Activated CD4-positive, alpha-beta T cell treated with anti-CD3 and anti-CD28 coated beads for 4 hours (primary cell): ENCODE measurements at places on chromosomes 2 and 18.

DNA sequence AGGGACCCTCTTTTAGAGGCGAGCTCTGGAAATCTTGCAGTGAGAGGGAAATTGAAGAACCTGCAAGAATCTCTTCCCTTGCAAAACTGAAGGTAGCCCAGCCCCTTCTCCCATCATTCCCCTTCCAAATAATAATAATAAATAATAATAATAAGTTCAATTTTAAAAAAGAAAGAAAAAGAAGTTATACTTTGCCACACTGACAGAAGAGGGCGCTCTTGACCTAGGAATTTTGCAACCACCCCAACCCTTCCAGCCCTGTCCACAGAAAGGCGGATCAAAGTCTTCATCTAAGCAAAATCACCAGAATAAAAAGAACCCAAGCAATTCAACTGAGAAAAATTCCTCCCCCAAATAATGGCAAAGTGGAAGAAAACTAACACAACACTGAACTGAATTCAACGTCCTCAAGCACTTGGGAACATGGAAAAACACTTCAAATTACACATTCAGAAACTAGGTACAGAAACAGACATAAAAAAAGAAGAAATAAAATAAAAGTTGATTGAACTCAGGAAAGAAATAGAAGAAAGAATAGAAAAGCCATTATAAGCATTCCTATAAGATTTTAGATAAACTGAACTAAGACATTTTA, 98.9 kb upstream of the GLS start:
- peak; percentile 64 for DNase-seq

DNA sequence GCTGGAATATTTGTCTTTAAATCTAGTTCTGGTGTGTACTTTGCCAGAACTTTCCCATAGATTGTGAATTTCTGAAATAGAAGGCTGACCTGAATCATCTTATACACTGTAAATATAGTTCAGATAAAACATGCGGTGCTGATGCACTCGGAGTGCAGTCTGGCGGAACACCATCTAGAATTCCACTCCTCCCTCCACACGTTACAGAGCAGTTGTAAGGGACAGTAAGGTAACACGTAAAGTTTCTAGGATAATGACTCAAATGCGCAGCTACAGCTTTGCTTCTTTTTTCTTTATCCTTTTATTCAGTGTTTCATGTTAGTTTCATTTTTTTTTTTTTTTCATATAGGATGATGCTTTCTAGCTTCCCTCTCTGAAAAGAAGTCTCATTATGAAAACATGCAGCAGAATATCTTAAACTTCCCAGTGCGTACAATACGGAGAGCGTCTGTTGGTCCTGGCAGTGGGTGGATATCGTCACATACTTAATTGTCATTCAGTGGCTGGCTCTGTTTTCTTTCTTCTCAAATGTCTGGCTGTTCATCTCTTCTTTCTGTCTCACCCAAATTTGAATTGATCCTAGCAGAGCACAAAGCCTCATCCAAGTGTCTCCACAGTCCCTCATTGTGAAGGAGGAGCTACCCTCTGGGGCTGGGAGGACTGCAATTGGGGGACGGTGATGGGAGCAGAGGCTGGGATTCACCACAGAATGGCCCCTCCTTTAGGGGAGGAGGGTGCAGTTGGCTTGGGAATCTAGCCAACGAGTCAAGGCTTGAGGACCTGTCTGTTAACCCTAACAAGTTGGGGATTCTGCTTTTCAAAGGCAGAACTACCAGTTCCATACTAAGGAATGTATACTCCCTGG, 138.8 kb downstream of the MYT1L start:
- no peak for DNase-seq

GRCh38 chr2:207095963-207096362, 69.8 kb downstream of the KLF7 start:
- no peak for DNase-seq

GRCh38 chr2:133422931-133423351, 145.3 kb downstream of the NCKAP5 start:
- DNase-seq, result no peak

DNA sequence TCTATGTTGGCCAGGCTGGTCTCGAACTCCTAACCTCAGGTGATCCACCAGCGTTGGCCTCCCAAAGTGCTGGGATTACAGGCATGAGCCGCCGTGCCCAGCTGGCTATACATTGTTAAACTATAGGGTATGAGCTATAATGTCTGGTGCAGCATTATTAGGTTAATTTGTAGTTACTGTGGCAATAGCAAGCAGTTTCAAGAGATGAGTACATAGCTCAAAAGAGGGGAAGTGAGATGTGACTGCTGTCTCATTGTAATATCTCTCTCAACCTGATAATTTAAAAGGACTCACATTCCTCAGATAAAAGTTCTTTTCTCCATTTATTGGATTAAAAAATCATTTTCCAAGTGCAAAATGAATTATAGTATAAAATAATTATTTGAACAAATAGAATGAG, 116.4 kb downstream of the INO80D start:
- no peak for DNase-seq

GRCh38 chr18:40222776-40223175, 1732.3 kb upstream of the PIK3C3 start:
- no peak for DNase-seq

DNA sequence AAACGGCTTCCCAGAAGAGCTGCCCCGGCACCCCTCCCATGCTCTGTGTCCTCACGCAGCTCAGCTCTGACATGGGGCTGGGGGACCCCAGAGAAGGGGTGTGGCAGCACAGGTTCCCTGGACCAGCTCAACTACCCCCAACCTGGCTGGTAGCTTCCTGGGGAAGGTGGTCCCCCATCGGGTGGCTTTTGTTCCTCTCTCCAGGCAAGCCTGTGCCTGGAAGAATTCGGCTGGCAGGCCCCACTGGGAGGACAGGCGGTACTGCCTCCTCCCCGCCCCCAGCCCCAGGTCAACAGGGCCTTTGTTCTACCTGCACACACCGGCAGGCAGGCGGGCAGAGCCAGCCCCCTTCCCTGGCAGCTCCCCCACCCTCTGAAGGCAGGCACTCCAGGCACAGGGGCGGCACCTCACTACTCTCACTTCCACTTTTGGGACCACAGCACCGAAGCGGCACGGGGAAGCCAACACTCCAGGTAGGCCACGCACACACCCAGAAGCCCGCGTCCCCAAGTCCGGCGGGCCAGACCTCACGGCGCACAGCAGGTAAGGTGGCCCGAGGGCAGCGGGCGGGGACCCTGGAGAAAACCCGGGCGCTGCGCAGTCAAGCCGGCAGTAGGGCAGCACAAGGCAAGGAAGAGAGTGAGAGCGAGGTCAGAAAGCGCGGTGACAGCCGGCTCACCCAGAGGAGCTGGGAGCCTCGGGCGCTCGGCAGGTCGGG, 1.3 kb downstream of the HS6ST1 start:
- no peak for DNase-seq

GRCh38 chr2:61898810-61899209, 6.7 kb upstream of the COMMD1 start:
- DNase-seq, result no peak
